8988T (cell line): ENCODE measurements at places on chromosomes 13 and 19.

- no peak for DNase-seq
Observed at GRCh38 chr13:48294653-48295052, 8.9 kb upstream of the RB1 start.

DNA sequence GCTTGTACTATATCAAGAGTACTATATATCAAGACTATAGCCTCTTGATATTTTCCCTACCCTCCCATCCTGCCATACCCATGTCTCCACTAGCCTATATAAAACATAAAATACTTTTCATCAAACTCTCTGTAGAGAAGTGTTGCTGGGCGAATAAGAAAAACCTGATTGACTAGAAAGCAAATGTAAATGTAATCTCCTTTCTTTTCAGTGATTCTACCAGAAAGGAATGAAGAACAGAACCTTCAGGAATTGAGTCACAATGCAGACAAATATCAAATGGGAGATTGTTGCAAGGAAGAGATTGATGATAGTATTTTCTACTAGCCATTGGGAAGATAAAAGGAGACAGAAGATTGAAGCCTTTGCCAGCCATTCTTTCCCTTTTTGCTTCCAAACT lies 89.2 kb downstream of the KCNRG start:
- no peak for DNase-seq

DNA sequence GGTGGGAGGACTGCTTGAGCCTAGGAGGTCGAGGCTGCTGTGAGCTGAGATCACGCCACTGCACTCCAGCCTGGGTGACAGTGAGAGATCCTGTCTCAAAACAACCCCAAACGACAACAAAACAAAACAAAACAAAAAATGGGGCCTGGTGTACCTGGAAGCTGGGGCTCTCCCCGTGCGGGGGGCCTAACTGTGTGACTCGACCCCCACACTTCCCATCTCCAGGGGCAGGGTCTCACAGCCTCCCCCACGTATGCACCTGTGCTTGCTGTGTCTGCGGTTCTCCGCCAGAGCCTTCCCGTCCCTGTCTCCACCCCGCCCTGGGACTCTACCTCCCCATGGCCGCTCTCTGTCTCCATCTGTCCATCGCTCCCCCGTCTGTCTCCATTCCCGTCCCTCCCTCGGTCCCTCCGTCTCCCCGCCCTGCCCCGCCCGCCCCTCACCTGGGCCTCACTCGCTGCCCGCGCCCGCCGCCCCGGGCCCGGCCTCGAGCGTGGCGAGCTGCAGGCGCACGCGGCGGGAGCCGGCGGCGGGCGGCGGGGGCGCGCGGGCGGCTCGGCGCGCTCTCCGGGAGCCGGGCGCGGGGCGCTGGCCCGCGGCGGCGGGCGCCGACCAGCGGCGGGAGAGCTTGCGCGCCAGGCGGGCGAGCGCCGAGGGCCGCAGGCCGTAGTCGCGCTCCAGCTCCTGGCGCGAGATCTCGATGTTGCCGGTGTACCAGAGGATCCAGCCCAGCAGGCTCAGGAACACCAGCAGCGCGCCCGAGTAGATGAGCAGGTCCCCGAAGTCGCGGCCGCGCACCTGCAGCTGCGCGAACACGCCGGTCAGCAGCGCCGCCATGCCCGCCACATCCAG lies 587 bp downstream of the TMEM238 start:
- peak; percentile 86 for DNase-seq

GRCh38 chr19:475360-475759 lies 14.5 kb upstream of the SHC2 start:
- no peak for DNase-seq

- no peak for DNase-seq
Observed at GRCh38 chr13:27599096-27599495, 21.2 kb downstream of the LNX2 start.

DNA sequence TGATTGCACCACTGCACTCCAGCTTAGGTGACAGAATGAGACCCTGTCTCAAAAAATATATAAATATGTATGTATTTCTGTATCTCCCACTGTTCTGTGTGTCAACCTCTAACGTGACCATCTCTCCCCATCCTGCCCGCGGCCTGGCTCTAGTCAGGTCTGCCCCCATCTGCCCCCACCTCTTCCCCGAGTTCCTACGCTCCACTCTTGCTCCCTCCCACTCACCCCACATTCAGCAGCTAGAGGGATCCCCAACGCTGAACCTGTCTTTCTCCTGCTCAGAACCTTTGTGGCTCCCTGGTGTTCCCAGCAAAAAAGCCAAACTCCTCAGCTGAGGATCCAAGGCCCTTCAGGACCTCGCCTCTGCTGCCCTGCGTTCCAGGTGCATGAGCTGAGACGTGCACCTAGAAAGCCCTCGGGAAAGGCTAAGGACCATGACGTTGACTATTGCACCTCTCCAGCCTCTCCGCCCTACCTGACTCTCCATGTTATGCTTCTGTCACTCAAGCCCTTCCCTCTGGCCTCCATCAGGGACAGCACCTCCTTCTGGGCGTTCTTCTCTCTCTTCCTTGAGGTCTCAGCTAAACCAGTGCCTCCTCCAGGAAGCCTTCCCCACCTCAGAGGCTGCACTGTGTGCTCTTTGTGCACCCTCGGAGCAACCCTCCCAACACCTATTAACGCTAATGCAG lies 18.1 kb downstream of the AKT2 start:
- DNase-seq, result no peak

- DNase-seq, result no peak
Observed at GRCh38 chr19:52170863-52171320, 529 bp downstream of the ZNF836 start.

DNA sequence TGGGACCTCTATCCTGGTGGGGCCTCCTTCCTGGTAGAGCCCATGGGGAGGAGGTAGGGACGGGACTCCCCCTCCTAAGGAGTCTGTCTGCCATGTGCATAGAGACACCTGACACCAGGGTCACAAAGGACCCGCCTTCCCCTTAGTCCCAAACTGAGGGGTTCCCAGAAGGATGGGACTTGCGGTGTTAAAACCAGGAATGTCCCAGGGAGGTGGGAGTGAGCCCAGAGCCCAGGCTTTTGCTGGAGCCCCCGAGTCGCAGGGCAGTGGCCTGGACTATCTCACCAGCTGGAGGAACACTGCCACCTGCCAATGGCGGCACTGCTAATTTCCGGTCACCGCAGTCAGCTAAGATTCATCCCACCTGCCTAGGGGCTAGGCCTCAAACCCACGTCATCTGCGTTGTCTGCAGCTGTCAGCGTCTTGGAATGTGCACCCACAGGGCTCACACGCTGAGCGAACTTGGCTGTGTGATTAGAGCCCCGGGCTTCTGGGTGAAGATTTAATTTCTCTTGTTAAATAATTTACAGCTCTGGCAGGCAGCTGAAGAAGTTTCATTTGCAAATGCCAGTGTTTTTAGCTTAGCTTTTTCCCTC lies 31.9 kb upstream of the ATP11A start:
- no peak for DNase-seq

DNA sequence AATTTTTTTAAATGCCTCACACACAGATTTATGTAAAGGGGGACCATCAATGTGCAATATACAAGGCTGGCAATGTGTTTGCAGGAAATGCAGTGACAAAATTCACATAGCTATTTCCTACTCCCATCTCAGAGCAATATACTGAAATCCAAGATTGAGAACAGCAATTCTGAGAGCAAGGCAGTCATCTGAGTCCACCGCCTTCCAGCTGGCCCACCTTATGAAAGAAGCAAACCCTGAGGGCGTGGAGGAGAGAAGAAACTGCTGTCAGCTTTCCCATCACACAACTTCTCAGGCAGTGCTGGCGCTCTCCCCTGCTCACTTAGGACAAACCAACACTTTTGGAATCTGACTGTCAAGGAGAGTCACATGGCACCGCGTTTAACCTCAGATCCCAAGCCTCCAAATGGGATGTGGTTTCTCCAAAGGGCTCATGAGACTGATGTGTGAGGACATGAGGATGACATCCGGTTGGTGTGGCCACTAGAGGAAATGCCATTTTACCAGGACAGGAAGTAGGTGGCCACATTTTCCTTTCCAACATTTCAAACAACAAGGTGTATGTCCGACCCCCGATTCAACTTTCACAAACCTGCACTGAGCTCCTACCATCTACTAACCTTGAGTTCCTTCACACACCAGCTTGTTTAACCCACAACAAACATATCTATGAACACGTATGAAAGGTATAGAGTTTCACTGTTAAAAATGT lies 3.7 kb upstream of the DOCK9 start:
- DNase-seq, result no peak

GRCh38 chr19:48480558-48481500 lies 11.7 kb downstream of the CYTH2 start:
- DNase-seq, result no peak

DNA sequence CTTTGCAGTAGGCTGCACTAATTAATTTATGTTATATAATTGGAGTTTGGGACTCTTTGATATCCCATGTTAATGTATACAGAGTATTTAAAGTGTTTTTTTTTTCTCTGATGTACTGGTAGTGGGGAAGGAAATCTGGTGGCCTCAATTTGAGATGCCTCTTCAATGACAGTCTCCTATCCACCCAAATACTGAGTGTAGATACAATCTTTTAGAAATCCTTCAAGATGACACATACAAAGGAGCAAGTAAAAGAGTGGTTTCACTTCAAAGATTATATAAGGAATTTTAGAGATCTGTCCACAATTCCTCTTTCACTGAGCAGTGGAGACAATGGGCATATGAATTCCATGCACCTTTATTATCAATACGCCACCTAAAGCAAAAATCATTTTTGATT lies 15.1 kb downstream of the NALCN start:
- no peak for DNase-seq

DNA sequence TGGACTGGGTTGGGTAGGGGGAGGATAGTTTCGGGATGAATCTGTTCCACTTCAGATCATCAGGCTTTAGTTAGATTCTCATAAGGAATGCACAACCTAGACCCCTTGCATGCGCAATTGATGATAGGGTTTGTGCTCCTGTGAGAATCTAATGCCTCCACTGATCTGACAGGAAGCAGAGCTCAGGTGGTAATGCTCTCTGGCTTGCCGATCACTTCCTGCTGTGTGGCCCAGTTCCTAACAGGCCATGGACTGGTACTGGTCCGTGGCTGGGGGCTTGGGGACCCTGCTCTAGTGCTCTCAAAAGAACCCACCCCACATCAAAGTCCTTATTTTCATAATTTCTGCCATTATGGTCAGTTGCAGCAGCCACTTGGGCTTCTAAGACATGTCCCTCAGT lies 30.1 kb downstream of the DNAJC3 start:
- DNase-seq, result no peak

- no peak for DNase-seq
Observed at GRCh38 chr19:39677961-39678889, 22.5 kb downstream of the LGALS16 start.
